Activated naive CD4-positive, alpha-beta T cell treated with anti-CD3 and anti-CD28 coated beads for 36 hours (primary cell): ENCODE measurements at places on chromosomes 2 and 18. TPM values are rescaled to one million over a fixed set of nuclear protein-coding genes. Genes with fewer than 3 reads are reported as not detected.

The SPC25 gene
- 32.0 TPM for total RNA-seq

The CCDC85A gene
- not detected for total RNA-seq

The CCDC150 gene
- 10.8 TPM for total RNA-seq

The ADGRF3 gene
- 2.7 TPM for total RNA-seq

DNA sequence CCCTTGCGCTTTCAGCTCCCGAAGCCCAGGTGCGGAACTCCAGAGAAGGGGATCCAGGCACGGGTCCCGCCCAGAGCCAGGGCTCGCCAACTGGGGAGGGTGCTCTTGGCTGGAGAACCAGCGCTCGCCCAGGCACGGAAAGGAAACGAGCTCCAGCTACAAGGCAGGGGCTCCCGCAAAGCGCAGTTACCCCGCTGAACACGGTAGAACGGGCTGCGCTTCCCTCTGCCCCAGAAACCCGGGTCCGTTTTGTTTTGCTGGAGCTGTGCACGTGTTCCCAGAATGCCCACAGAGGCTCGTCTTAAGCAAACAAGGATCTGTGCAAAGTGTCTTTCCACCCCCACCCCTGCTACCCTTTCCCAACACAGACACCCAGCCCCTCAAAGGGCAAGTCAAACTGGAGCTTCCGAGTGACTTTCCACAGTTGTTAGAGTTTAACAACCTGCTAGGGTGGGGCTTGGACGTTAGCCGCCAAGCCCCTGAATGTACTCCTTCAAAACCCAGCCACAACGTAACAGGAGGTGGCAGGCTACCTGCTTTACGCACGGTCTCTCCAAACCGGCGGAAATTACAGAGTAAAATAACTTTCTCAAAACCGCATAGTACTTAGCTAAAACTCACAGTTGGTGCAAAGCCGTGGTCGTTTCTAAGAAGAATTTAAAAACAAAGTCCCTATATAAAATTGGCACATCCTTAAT, 775 bp downstream of the RNF125 start:
- peaks cover 3% of the 10 kb centered on the region for H3K36me3 ChIP-seq
- H3K4me1 ChIP-seq = peaks cover 41% of the 10 kb centered on the region
- H3K27ac ChIP-seq = peak overlapping the region; percentile 93
- H3K4me3 ChIP-seq = peak overlapping the region; percentile 99
- H3K27me3 ChIP-seq = no peaks in the 10 kb centered on the region

The NPHP1 gene
- total RNA-seq = 1.3 TPM

The UGT1A10 gene
- not detected for total RNA-seq

- H3K27me3 ChIP-seq = peaks cover 2% of the 10 kb centered on the region
- peaks cover 45% of the 10 kb centered on the region for H3K4me1 ChIP-seq
- no peak overlapping the region for H3K4me3 ChIP-seq
- no peak overlapping the region for H3K27ac ChIP-seq
- no peak for DNase-seq
These were observed 255.9 kb upstream of the CXCR4 start for GRCh38 chr2:136373841-136374240.

The IMP4 gene
- total RNA-seq = 120 TPM

DNA sequence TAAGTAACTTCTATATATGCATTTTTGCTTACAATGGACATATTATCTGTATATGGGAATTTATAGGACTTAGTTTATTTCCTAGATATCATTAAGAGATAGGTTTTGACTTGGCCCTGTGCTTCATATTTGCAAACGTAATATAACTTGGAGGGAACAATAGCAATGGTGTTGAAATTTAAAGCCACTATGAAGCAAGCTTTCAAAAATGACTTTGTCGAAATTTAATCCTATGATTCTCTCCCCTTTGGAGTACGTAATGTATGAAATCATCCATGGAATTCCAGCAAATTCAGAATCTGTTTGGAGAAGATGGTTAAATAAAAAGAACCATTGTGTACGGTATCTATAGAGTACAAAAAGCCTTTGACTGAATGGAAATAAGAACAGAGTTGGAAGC, 486.3 kb downstream of the ARHGAP15 start:
- DNase-seq = no peak
- H3K27ac ChIP-seq = no peak overlapping the region
- H3K4me1 ChIP-seq = peaks cover 35% of the 10 kb centered on the region
- no peaks in the 10 kb centered on the region for H3K27me3 ChIP-seq
- H3K4me3 ChIP-seq = no peak overlapping the region
- H3K36me3 ChIP-seq = peaks cover 19% of the 10 kb centered on the region

The FOXD4L1 gene
- total RNA-seq = 0.10 TPM

The ZAP70 gene
- 167 TPM for total RNA-seq

The METTL21A gene
- total RNA-seq = 19.0 TPM

The SPEG gene
- 1.4 TPM for total RNA-seq

DNA sequence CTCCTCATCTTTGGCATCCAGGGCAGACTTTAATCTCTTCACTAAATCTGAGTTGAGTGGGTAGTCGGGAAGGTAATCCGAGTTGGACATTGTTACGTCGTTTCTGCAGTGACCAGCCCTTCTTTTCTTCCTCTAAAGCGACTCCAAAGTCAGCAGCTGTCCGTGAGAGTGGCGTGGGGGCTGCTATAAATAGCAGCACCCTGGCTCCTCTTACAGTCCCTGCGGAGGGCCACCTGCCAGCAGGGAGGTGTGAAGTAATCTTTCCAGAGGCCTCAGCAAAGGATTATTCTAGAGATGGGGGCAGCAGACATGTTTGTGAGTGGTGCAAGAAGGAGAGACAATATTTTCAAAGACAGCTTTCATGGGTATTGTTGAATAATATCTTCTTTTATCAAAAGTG, at the start of gene ASB18:
ASB18 (minus strand) TSS at position 151 of the 400 bp plus-strand sequence; CDS start at position 90, 61 bp downstream.
- H3K4me3 ChIP-seq = no peak within 1 kb of the TSS
- H3K36me3 ChIP-seq = no peaks in the 10 kb centered on the region
- H3K4me1 ChIP-seq = no peaks in the 10 kb centered on the region
- no peak for DNase-seq
- no peak within 1 kb of the TSS for H3K27ac ChIP-seq

DNA sequence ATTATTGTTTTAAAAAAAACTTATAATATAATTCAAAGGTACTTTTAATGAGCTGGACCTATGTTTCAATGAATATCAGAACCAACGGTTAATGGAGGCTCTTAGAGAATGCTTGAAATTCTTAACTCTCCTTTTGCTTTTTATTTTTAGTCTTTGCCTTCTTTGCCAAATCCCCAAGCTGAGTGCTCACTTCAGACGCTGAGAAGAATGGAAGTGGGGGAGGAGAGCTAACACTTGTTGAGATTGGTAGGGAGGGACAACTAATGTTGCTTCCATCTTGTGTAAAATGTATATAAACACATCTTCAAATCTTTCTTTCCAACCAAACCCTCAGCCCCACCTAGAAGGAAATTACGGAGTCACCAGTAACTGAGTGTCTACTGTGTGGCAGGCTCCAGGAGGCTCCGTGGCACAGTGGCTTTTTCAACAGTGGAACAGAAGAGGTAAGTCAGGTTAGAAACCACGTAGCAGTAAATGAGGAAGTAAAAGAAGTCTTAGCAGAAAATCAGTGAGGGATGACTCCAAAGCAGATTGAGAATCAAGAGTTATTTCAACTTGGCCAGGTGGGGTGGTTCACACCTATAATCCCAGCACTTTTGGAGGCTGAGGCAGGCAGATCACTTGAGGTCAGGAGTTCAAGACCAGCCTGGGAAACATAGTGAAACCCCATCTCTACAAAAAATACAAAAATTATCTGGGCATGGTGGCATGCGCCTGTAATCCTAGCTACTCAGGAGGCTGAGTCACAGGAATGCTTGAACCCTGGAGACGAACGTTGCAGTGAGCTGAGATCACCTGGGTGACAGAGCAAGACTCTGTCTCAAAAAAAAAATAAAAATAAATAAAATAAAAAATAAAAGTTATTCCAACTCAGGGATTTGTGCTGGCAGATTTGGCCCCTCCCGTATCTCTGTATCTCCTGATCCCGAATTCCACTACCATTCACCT, 45.0 kb upstream of the CREB1 start:
- DNase-seq = no peak
- no peak overlapping the region for H3K27ac ChIP-seq
- H3K36me3 ChIP-seq = no peaks in the 10 kb centered on the region

DNA sequence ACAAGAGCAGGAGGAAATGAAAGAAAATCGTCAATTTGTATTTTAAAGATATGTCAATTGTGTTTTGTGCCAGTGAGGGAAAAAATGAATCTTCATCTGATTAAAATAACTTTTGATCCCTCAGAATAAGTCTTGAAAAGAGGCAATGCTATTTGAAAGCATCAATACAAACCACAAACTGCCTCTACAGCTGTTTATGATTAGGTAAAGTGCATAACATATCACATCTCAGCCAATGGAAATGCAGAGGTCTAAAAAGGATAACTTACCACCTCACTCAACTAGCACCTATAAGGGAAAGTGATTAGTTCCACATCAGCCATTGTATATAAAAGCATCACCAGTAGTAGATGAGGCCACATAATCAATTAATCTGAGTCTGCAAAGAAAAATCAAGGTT, 492.2 kb upstream of the CDH2 start:
- no peak for DNase-seq
- no peaks in the 10 kb centered on the region for H3K36me3 ChIP-seq
- no peak overlapping the region for H3K27ac ChIP-seq

- H3K4me1 ChIP-seq = peaks cover 7% of the 10 kb centered on the region
- peaks cover 13% of the 10 kb centered on the region for H3K27me3 ChIP-seq
- H3K36me3 ChIP-seq = no peaks in the 10 kb centered on the region
- no peak for DNase-seq
- H3K4me3 ChIP-seq = no peak overlapping the region
- no peak overlapping the region for H3K27ac ChIP-seq
These were observed 24.9 kb downstream of the EPB41L3 start for GRCh38 chr18:5518899-5519371.

The CFLAR gene
- total RNA-seq = 214 TPM

The SLC38A11 gene
- total RNA-seq = not detected

DNA sequence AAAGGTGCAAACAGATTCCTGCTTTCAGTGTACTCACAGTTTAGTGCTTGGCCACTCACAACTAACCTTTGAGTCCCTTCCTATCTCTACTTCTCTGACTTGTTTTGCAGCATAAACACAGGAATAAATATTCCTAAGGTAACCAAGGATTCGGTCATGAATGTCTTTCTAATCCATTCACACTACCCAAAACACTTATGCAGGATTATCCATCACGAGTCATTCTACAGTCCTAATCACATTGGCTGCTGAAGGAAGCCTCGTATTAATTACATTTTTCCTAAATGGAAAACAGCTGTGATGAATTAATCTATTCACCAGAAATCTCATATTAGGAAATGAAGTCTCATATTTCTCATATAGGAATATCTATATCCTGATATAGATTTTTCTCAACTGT, 16.3 kb downstream of the RDH14 start:
- no peak overlapping the region for H3K27ac ChIP-seq
- H3K4me3 ChIP-seq = no peak overlapping the region
- H3K4me1 ChIP-seq = peaks cover 30% of the 10 kb centered on the region
- no peak for DNase-seq
- peaks cover 2% of the 10 kb centered on the region for H3K36me3 ChIP-seq

The C2orf78 gene
- not detected for total RNA-seq

- no peak for DNase-seq
- no peaks in the 10 kb centered on the region for H3K4me1 ChIP-seq
- no peak overlapping the region for H3K4me3 ChIP-seq
- no peaks in the 10 kb centered on the region for H3K36me3 ChIP-seq
- H3K27me3 ChIP-seq = no peaks in the 10 kb centered on the region
These were observed 265.2 kb downstream of the CCDC85A start for GRCh38 chr2:56449002-56449431.

The LRATD1 gene
- not detected for total RNA-seq

DNA sequence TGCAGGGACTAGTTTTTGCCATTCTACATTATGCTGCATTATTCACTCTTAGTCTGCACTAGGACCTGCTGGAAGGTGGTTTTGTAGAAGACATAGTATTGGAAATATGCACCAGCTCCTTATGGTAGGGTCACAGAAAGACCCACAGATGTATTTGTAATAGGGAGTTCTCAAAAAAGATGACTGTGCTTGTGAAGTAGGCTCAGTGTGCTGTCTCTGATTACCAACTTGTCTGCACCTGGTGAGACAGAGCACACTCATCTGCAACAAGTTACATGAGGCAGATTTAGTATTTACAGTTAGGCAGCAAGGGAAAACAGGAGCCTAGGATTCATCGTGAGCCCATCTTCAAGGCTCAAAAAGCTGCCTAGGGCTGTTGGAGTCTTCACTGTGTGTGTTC, 29.4 kb downstream of the RHBDD1 start:
- H3K4me3 ChIP-seq = no peak overlapping the region
- no peaks in the 10 kb centered on the region for H3K27me3 ChIP-seq
- no peak overlapping the region for H3K27ac ChIP-seq
- no peak for DNase-seq
- peaks cover 35% of the 10 kb centered on the region for H3K36me3 ChIP-seq
- H3K4me1 ChIP-seq = peaks cover 31% of the 10 kb centered on the region

GRCh38 chr2:220040346-220040745, 412.9 kb downstream of the SLC4A3 start:
- no peaks in the 10 kb centered on the region for H3K27me3 ChIP-seq
- no peaks in the 10 kb centered on the region for H3K4me1 ChIP-seq
- DNase-seq = no peak
- no peaks in the 10 kb centered on the region for H3K36me3 ChIP-seq
- H3K4me3 ChIP-seq = no peak overlapping the region
- H3K27ac ChIP-seq = no peak overlapping the region

The MYL12B gene
- total RNA-seq = 293 TPM

DNA sequence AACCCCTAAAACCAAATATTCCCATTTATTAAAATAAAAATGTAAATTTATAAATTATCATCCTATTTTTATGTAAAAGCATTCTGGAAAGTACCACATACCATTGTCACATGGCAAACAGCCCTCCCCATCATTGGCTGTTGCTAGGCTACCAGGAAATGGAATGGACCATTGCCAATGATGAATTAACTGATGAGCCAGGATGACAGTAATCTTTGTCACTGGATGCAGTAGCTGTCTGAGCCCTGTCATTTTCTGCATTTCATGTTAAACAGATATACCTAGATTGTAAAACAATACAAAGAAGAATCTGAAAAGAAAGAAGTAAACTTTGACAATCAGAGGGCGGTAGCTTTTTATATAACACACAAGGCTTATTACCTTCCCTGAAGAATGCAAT, 641.4 kb downstream of the BCL11A start:
- H3K27ac ChIP-seq = no peak overlapping the region
- H3K36me3 ChIP-seq = no peaks in the 10 kb centered on the region
- no peak for DNase-seq
- no peak overlapping the region for H3K4me3 ChIP-seq
- peaks cover 18% of the 10 kb centered on the region for H3K4me1 ChIP-seq

The ENOSF1 gene
- 66.1 TPM for total RNA-seq

DNA sequence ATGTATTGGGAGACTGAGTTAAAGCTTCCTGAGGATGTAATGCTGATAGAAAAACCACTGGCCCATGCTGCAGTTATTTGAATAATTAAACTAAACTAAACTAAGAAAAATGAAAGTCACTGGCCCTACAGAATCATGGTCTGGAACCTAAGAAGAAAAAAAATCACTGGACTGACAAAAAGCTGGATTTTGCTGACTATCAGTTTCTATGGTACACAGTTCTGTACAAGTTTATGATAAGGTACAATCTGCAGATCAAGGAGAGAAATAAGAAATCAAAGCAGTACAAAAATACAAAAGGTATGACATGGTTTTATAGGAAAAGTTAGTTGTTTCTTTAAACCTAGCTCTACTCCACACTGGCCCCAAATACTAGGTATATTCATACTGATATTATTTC, 15.6 kb downstream of the PPP4R3B start:
- H3K4me1 ChIP-seq = peaks cover 37% of the 10 kb centered on the region
- no peak for DNase-seq
- H3K27ac ChIP-seq = no peak overlapping the region
- H3K27me3 ChIP-seq = no peaks in the 10 kb centered on the region
- H3K4me3 ChIP-seq = no peak overlapping the region

The CCL20 gene
- total RNA-seq = 9.6 TPM

The SLC9A4 gene
- total RNA-seq = 0.07 TPM

GRCh38 chr2:70124983-70125480, 37.8 kb downstream of the PCBP1 start:
- H3K4me1 ChIP-seq = peaks cover 68% of the 10 kb centered on the region
- peak overlapping the region; percentile 92 for H3K4me3 ChIP-seq
- peaks cover 6% of the 10 kb centered on the region for H3K36me3 ChIP-seq
- peak; percentile 58 for DNase-seq
- H3K27me3 ChIP-seq = no peaks in the 10 kb centered on the region
